ENCODE measurements at places on chromosomes 2 and 18. TPM values are rescaled to one million over a fixed set of nuclear protein-coding genes. Genes with fewer than 3 reads are reported as not detected.

The SERPINB11 gene
- total RNA-seq, result not detected

The LHCGR gene
- total RNA-seq, result not detected

The UGT1A3 gene
- total RNA-seq, result not detected

The CRYGC gene
- not detected for total RNA-seq

The LDLRAD4 gene
- 0.65 TPM for total RNA-seq

The C2orf78 gene
- total RNA-seq, result not detected

The RUFY4 gene
- total RNA-seq, result not detected

The MAP2 gene
- 6.2 TPM for total RNA-seq

The CD302 gene
- 5.5 TPM for total RNA-seq

The GALNT14 gene
- 2.6 TPM for total RNA-seq

The IL1RL2 gene
- total RNA-seq, result under 0.01 TPM

The ABCB11 gene
- 0.65 TPM for total RNA-seq

The ARHGEF33 gene
- total RNA-seq, result 0.15 TPM

The SDC1 gene
- 1.1 TPM for total RNA-seq

The XDH gene
- not detected for total RNA-seq

The FHOD3 gene
- 0.32 TPM for total RNA-seq

The ALK gene
- not detected for total RNA-seq

The IL36A gene
- not detected for total RNA-seq

The ANKRD39 gene
- total RNA-seq, result 9.1 TPM

The SGO2 gene
- 14.1 TPM for total RNA-seq

The DTNA gene
- total RNA-seq, result 9.1 TPM

The ANKZF1 gene
- total RNA-seq, result 23.1 TPM

The PKDCC gene
- total RNA-seq, result 12.3 TPM

The LIPG gene
- total RNA-seq, result 88.9 TPM

The NPAS2 gene
- 6.8 TPM for total RNA-seq

The THUMPD2 gene
- 10.7 TPM for total RNA-seq

The ESPNL gene
- total RNA-seq, result not detected

The FOXD4L1 gene
- not detected for total RNA-seq

The CD8A gene
- total RNA-seq, result not detected

The CAPN14 gene
- under 0.01 TPM for total RNA-seq

The GPR45 gene
- not detected for total RNA-seq

Measured in epithelial cell of umbilical artery (primary cell).